ENCODE measurements at places on chromosomes 11 and 22.

DNA sequence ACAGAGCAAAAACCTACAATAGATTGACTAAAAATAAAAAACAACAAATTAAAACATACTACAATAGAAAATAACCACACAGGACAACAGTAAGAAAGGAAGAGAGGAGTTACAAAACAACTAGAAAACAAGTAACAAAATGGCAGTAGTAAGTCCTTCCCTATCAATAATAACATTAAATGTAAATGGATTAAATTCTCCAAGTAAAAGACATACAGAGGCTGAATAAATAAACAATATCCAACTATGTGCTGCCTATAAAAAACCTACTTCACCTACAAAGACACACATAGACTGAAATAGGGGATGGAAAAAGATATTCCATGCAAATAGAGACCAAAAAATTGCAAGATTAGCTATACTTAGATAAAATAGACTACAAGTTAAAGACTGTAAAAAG is 57.0 kb upstream of the RASSF10 start:
- DNase-seq = no peak

- no peak for DNase-seq
Measured at GRCh38 chr11:8067929-8068575, 13.0 kb upstream of the TUB start.

GRCh38 chr11:85767246-85767945 is 43.5 kb downstream of the SYTL2 start:
- DNase-seq = no peak

DNA sequence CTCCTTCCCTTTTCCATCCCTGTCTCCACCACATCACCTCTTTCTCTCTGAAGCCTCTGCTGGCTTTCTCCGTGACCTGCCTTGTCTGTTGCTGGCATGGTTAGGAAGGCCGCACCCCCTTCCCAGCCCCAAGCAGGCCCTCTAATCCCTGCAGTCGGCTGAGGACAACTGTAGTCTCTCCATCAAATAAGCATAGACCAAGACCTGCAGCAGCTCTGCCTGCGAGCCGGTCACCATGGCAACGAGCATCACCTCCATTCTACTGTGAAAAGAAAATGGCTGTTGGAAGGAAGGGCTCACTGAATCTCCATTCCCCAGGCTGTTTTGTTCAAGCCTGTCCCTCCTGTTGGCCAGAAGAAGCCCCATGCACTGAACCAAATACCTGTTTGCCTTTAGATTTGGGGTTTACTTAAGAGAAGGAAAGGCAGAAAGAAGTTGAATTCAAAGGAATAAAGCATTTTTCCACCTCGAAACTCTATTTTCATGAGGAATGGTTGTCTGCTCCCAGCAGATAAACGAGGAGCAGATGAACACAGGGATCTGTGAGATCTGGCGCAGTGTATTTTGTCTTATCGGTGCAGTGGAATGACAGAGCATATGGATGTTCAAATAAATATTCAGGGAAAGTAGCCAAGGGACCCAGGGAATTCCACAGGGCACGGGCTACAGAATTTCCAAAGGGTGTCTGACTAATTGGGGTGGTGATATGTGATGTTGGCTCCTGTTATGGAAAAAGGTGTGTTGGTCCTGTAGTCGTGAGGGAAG is 113.1 kb upstream of the TTC12 start:
- no peak for DNase-seq

GRCh38 chr11:69539416-69540117 is 58.1 kb downstream of the LINC01488 start:
- no peak for DNase-seq

GRCh38 chr11:61019037-61019831 is 47.8 kb downstream of the CD6 start:
- no peak for DNase-seq

- no peak for DNase-seq
Measured at GRCh38 chr11:33737362-33737821, 1.2 kb upstream of the CD59 start.

DNA sequence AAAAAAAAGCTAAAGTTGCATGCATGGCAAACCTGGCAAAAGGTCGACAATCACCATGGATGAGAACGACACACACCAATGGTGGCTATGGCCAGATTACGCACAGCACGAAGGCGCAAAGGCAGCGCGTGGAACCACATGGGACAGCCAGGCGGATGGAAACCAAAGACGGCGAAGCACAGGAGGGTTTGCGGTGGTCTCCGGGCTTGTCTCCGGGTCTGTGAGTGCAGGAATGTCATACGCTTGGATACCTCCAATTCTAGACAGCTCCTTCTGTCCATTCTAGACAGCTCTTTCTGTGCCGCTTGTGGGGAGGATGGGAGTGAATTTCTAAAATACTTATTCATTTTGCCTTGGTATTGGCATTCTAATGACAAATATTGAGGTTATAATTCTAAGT is 685.4 kb downstream of the BRD1 start:
- no peak for DNase-seq

- DNase-seq = peak; percentile 41
Measured at GRCh38 chr11:86176165-86176884, 68.2 kb upstream of the EED start.

DNA sequence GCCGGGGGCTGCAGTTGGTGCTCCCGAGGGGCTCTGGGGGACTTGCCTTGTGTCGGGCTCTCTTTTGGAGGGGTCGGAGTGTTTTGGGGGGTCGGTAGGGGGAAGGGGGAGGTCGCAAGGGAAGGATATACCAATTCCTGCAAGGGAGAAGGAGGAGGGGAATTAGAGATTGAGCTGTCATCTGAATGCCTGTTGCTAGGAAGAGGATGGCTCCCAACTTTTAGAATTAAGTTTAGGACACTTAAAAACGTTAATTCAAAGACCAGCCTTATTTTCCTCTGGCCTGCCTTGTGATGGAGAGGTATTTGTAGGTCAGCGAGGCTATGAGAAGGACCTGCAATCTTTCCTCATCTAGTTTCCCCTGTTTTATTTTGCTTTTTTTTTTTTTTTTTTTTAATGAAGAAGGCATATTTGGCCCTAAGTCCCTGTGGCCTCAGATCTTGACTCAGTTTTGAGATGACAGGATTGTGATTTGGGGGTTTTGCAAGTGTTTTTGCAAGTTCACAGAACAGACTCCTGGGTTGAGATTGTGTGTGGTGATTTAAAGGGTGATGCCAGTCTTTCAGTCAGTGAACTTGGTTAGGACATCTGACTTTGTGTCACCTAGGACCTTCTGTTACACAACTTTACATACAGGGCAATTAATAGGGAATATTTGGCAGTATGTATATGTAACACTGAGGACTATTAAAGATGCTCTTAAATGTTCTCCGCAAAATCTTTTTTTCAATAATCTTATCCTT is 672 bp downstream of the TMEM135 start:
- DNase-seq = no peak

DNA sequence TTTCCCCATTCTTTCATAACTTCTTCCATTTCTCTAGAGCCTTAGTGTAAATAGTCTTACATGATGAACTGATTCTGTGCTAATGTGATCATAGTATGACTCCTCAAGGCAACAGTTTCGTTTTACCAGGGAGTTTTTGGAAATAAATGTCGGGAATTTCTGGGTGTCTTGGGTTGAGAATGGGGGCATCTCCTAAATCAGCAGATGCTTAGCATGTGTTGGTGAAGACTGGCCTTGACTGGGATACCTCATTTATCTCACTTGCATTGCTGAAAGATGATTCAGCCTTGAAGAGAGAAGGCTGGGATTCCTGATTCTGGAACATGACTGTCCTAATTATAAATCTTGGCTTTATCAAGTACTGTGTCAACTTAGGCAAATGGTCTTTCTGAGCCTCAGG is 115.7 kb upstream of the C11orf87 start:
- no peak for DNase-seq

DNA sequence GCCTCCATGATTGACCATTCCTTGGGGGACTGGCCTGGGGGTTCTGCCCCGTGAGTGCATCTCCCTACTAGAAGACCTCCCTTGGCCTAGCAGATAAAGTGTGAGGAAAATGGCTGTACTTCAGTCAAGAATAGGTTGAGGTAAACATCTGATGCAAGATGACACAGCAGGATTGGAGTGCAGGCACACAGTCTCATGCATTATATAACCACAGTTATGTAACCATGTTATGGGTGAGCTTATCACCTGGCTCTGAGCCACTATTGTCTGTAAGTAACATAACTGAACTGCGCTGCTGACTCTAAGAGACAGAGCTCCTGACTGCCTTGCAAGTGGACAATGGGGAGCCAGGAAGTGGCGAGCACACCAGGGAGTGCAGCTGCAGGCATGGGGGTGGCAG is 378.7 kb upstream of the ANO5 start:
- DNase-seq = no peak

- DNase-seq = no peak
Measured at GRCh38 chr11:5499671-5500070, 10.1 kb downstream of the UBQLN3 start.

DNA sequence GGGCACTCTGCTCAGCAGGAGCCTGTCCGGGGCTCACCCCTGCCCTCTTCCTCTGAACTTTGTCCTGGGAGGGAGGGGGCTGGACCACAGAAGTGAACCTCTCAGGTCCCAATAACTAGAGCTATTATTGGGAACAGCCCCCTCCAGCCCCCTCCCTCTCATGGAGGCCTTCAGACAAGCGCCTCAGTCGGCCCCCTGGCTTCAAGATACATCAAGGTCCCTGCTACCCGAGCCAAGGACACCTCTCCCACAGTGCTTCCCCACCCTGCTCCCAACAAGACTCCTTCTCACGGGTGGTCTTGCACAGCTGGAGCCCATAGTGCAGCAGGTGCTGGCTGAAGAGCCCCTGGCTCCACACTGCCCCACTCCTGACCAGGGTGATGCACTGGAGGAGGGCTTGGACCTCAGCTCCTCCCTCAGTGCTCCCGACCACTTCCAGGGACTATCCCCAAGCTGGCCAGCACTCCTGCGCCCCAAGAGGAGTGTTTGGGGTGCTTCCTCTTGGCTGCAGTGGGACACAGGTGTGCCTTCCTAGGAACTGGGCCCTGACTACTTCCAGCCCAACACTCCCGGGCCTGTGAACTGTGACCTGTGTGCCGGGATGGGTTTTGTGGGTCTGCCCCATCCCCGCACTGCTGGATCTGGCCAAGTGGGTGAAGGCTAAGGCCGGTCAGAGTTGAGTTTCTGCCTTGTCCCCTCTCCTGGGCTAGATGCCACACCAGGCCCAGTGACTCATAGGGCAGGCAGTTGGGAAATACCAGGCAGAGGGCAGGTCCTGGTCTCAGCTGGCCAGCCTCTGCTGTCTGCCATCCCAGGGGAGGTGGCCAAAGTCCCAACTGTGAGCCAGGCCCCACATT is 2.2 kb downstream of the PNPLA2 start:
- no peak for DNase-seq

DNA sequence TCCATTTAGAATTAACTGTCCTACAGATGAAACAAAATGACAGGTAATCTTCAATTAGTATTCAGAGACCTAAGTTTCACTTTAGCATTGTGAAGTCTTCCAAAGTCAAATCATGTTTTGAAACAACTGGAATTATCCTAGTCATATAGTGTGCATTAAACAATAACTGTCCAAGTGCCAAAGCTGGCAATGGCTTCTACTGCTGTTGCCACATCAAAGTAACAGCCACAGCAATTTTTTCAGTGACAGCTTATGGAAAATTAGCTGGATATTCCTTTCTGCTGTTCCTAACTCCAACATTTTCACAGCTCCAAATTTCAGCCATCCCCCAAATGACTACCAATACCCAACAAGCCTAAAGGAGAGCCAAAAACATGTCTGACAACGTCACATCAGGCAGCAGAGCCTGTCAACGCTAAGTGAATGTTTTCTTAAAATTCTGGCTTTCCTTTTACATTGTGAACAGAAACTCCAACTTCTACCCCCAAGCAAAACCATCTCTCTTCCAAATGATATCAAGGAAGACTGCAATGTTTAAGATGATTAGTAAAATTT is 45.3 kb upstream of the CCDC34 start:
- DNase-seq = no peak

DNA sequence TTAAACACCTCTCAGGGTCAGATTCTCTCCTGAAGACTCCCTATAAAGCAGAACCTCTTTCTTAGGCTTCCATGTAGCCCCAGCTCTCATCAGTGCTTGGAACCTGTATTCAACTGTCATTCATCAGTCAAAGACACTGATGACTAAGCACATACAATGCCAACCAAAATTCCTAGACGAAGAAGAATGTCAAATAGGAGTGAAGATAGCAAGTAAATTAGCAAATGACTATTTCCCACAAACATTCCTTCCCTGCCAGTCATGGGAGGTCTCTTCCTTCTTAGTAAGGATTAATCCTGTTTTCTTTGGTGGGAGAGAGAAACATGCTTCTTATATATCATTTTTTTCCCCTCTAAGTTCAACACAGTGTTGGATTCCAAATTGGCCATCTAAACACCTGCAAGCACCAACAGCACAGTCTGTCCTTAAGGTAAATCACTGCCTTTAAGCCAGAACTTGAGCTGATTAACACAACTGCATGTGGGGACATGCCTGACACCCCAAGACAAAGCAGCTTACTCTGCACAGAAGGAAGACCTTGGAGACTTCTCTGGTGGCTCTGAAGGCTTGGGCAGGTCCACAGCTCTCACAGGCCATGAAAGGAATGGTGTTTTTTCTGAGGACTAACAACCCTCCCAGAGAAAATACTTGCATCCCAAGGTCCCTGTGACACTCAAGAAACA is 47.5 kb upstream of the ME3 start:
- no peak for DNase-seq

GRCh38 chr22:31447337-31447736 is 42.3 kb downstream of the EIF4ENIF1 start:
- DNase-seq = no peak

GRCh38 chr11:134100171-134100570 is 31.3 kb downstream of the JAM3 start:
- no peak for DNase-seq

- DNase-seq = no peak
Measured at GRCh38 chr11:102085864-102086551, 24.2 kb upstream of the YAP1 start.

- DNase-seq = no peak
Measured at GRCh38 chr22:23075050-23075449, 4.7 kb downstream of the GNAZ start.

- DNase-seq = no peak
Measured at GRCh38 chr11:96303064-96303463, 39.9 kb downstream of the MAML2 start.

GRCh38 chr11:33897761-33898375 is 6.0 kb upstream of the LMO2 start:
- no peak for DNase-seq

GRCh38 chr22:38872831-38873248 is 824 bp upstream of the CBX6 start:
- DNase-seq = peak; percentile 15

GRCh38 chr11:111939836-111940604 is 2.9 kb downstream of the DIXDC1 start:
- no peak for DNase-seq
